Naive thymus-derived CD8-positive, alpha-beta T cell (primary cell): ENCODE measurements at places on chromosomes 6 and 20.

- no peaks in the 10 kb centered on the region for H3K4me1 ChIP-seq
- H3K27me3 ChIP-seq = peaks cover 2% of the 10 kb centered on the region
- H3K36me3 ChIP-seq = no peaks in the 10 kb centered on the region
Measured at GRCh38 chr6:139600919-139601475, 226.5 kb upstream of the CITED2 start.

DNA sequence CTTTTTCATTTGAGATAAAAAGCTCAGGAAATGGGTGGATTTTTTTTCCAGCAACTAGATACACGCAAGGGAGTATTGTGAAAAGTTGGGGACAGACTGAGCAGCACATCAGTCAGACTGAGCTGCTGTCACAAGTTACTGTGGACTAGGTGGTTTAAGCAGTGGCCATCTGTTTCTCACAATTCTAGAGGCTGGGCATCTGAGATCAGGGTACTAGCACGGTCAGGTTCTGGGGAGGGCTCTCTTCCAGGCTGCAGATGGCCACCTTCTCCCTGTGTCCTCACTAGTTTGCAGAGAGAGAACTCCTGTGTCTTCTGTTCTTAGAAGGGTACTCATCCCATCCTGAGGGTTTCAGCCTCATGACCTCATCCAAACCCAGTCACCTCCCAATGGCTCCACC is 178.3 kb downstream of the SYNDIG1 start:
- DNase-seq = no peak
- peaks cover 10% of the 10 kb centered on the region for H3K4me1 ChIP-seq
- H3K36me3 ChIP-seq = no peaks in the 10 kb centered on the region
- H3K27ac ChIP-seq = no peak overlapping the region

DNA sequence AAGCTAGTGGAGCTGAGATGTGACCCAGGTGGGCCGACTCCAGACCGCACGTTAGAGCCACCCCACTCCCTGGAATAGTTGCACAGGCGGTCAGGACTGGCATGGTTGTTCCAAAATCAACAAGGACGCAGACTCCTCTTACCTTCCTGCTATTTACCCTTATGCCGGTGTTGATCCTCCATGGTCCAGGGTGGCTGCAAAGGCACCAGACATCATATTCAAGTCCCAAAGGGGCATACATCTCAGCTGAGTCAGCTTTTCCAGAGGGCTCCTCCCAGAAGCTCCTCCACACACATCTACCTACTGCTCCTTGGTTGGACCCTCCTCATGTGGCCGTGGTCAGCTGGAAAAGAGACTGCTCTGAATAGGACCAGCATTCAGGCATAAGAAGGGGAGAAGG is 112.2 kb downstream of the SYCP2 start:
- H3K27ac ChIP-seq = no peak overlapping the region
- no peaks in the 10 kb centered on the region for H3K4me1 ChIP-seq
- DNase-seq = no peak
- H3K4me3 ChIP-seq = no peak overlapping the region
- no peaks in the 10 kb centered on the region for H3K36me3 ChIP-seq

DNA sequence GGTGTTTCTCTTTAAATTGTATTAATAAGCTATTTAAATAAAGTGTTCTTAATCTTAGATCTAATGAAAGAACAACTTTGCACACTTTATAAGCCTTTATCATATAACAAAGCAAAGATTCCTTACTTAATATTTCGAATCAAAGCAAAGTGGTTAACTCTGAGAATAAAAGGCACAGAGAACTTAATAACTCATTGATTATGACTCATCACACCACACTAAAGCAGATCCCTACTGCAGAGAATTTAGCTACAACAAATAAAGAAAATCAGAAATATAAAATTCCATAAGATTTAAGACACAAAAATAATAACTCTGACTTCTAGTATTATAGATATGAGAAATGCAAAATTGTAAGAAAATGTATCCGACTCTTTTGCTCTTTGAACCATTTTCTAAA is 135.6 kb upstream of the RUNX2 start:
- no peak overlapping the region for H3K4me3 ChIP-seq
- H3K27ac ChIP-seq = no peak overlapping the region
- no peak for DNase-seq

- peaks cover 21% of the 10 kb centered on the region for H3K4me1 ChIP-seq
- H3K27me3 ChIP-seq = no peaks in the 10 kb centered on the region
- peak overlapping the region; percentile 99 for H3K4me3 ChIP-seq
- no peak for DNase-seq
- H3K27ac ChIP-seq = peak overlapping the region; percentile 90
Measured at GRCh38 chr6:99521633-99522151, 6.5 kb upstream of the USP45 start.

DNA sequence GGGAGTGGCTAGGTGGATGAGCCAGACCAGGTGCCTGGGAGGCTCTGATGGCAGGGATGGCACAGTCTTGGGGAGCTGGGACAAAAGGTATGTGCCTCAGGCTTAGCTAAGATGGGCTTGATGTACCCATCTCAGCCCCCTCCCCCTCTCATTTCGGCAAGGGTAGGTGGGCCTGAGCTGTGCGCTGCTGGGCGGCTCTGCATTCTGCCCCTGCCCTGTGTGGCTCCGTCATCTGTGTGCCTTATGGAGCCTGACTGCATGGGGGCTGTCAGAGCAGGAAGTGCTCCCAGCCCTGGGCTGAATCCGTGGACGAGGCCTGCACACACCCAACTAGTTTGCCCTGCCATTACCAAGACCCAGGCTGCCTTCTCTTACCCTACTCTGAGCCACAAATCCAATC is 54.7 kb downstream of the PYGB start:
- no peak for DNase-seq
- H3K36me3 ChIP-seq = peaks cover 2% of the 10 kb centered on the region
- H3K4me3 ChIP-seq = no peak overlapping the region
- no peaks in the 10 kb centered on the region for H3K27me3 ChIP-seq
- H3K4me1 ChIP-seq = no peaks in the 10 kb centered on the region

- no peaks in the 10 kb centered on the region for H3K27me3 ChIP-seq
- peaks cover 53% of the 10 kb centered on the region for H3K4me1 ChIP-seq
- H3K36me3 ChIP-seq = peaks cover 13% of the 10 kb centered on the region
- H3K4me3 ChIP-seq = peak within 1 kb of the TSS; percentile 94
- DNase-seq = peak; percentile 82
Measured at GRCh38 chr6:33620856-33621710, at the start of gene ITPR3. Gene ITPR3 (plus strand): TSS chr6:33621322. CDS start chr6:33621603, 281 bp downstream.

GRCh38 chr6:11766043-11766442 is 12.6 kb downstream of the ADTRP start:
- H3K4me3 ChIP-seq = no peak overlapping the region
- DNase-seq = no peak
- peaks cover 5% of the 10 kb centered on the region for H3K4me1 ChIP-seq

DNA sequence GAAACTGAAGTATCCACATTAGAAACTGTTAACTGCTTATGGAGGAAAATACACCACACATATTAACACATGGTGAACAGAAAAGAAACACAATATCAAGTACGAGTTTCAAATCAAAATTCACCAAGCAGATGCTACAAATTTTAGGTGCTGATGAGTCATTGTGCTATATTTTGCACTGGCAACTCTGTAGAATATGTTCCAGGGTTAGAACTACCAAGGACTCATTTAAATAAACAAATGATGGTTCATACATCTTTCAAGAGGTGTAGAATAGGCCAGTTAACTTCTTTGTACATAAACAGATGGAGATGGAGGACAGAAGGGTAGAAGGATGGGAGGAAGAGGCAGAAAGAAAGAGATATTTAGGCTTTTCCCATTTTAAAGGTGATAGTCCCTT is 184.9 kb downstream of the ARHGAP18 start:
- no peak overlapping the region for H3K27ac ChIP-seq
- H3K36me3 ChIP-seq = no peaks in the 10 kb centered on the region
- no peak overlapping the region for H3K4me3 ChIP-seq
- peaks cover 2% of the 10 kb centered on the region for H3K27me3 ChIP-seq

- peak overlapping the region; percentile 100 for H3K27ac ChIP-seq
- peak; percentile 25 for DNase-seq
- peaks cover 55% of the 10 kb centered on the region for H3K4me1 ChIP-seq
Measured at GRCh38 chr6:29943053-29943966, 978 bp downstream of the HLA-A start.

- no peak overlapping the region for H3K4me3 ChIP-seq
- H3K27me3 ChIP-seq = no peaks in the 10 kb centered on the region
- H3K27ac ChIP-seq = peak overlapping the region; percentile 80
- DNase-seq = no peak
- H3K4me1 ChIP-seq = peaks cover 60% of the 10 kb centered on the region
- H3K36me3 ChIP-seq = peaks cover 4% of the 10 kb centered on the region
Measured at GRCh38 chr20:25355011-25355595, 35.5 kb downstream of the ABHD12 start.

GRCh38 chr20:46820682-46821081 is 74.0 kb upstream of the EYA2 start:
- H3K4me3 ChIP-seq = no peak overlapping the region
- H3K36me3 ChIP-seq = no peaks in the 10 kb centered on the region
- H3K4me1 ChIP-seq = no peaks in the 10 kb centered on the region
- peaks cover 56% of the 10 kb centered on the region for H3K27me3 ChIP-seq

DNA sequence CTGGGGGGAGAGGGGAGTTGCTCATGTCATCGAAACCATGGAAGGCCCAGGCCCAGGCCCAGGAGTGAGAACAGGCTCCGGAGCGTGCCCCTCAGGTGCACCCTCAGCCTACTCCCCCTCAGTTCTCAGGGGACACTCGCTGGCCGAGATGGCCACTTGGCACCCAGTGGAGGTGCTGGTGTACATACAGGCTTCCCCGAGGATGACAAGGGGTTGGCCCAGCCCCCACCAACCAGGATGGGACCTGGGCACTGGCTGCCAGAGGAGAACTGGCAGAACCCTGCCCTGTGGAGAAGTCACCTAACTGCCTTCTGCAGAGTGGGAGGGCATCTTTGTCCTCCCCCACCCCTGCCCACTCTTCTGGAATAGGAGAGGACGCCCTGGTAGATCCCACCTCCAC is 9.5 kb downstream of the NKX2-2 start:
- H3K27me3 ChIP-seq = peaks cover 51% of the 10 kb centered on the region
- H3K4me3 ChIP-seq = no peak overlapping the region
- peaks cover 24% of the 10 kb centered on the region for H3K4me1 ChIP-seq
- no peaks in the 10 kb centered on the region for H3K36me3 ChIP-seq

- no peak overlapping the region for H3K4me3 ChIP-seq
- peaks cover 18% of the 10 kb centered on the region for H3K27me3 ChIP-seq
- no peak for DNase-seq
- H3K36me3 ChIP-seq = no peaks in the 10 kb centered on the region
Measured at GRCh38 chr6:14187406-14187805, 69.8 kb downstream of the CD83 start.
